ENCODE measurements at places on chromosomes 3 and 15.

DNA sequence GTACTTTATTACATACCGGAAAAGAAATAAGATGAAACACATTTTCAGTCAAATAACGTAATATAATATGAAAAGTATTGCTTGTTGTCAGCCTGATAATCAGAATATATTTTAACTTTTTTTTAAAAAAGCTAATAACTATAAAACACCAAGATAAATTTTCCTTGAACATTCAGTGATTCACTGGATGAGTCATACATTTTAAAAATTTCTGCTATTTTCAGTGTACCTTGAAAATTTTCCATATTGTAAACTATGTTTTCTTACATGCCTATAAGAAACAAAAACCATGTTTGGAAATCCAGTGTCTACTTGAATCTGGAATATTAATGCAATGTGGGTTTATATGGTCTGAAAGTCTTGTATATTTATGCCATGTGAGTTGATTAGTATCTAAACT lies 36.3 kb upstream of the MEIS2 start:
- no peak for DNase-seq

GRCh38 chr3:130787422-130788068 lies 40.9 kb upstream of the PIK3R4 start:
- DNase-seq: no peak

- no peak for DNase-seq
These were observed 420.6 kb downstream of the MECOM start for GRCh38 chr3:169242708-169243513.

DNA sequence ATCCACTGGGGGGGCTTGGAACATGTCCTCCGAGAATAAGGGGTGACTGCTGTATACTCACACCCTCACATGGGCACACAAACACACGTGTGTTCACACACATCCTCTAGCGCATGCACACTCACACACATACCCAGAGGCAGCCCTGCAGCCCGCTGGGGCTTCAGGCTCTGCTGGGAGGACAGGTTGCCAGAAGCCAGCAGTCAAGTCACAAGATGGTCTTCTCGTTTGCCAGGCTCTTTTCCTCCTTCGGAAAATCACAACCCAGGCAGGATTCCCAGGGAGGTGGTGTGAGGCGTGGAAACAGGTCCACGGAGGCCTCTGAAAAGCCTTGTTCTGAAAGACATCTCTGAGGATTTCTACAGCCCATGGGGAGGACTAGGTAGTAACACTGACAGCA lies 26.8 kb downstream of the MEGF11 start:
- DNase-seq: no peak

Measured in stimulated activated naive CD8-positive, alpha-beta T cell treated with anti-CD3 and anti-CD28 coated beads, Interleukin-15, amount 100 ng/mL, for 72 hours (primary cell).